ELR (cell line): ENCODE measurements at places on chromosomes 6 and 20.

GRCh38 chr6:36715469-36715868, 17.8 kb downstream of the RAB44 start:
- no peak for DNase-seq

DNA sequence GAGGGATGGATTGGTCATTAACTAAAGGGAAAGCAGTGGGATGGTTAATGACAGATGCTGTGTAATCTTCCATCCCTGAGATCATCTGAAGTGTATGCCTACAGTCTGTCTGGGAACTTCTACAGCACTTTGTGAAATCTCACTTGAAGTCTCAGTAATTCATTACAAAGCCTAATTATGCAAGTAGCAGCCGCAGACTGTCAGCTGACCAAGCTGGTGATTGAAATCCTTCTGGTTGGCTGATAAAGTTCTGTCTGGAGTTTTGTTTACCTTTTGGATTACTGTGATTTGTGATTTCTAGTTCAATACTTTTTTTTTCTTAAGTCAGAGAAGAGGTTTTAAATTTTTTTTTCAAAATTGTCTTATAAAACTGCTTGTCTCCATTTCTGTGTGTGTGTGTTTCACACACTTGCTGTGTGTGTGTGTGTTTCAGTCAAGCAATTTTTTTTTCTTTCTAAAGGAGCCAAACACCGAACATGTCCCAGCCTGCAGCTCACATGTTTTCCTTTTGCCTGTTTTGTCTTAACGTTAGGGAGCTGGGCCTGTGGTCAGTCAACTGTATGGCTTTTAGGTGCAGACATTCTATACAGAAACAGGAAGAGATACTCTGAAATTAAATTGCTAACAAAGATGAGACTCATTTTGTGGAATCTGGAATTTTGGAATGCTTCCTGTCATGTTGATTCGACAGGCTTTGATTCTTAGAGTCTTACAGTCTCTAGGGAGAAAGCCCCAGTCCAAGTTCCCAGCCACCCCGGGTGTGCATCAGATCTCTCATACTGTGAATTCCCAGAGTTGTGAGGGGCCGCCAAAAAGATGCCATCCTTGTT, 28.5 kb upstream of the ADGRF4 start:
- DNase-seq = peak; percentile 3

- no peak for DNase-seq
These were observed 433.2 kb downstream of the CD83 start for GRCh38 chr6:14550822-14551221.

- DNase-seq = no peak
These were observed 82.7 kb upstream of the AKIRIN2 start for GRCh38 chr6:87784690-87785089.

DNA sequence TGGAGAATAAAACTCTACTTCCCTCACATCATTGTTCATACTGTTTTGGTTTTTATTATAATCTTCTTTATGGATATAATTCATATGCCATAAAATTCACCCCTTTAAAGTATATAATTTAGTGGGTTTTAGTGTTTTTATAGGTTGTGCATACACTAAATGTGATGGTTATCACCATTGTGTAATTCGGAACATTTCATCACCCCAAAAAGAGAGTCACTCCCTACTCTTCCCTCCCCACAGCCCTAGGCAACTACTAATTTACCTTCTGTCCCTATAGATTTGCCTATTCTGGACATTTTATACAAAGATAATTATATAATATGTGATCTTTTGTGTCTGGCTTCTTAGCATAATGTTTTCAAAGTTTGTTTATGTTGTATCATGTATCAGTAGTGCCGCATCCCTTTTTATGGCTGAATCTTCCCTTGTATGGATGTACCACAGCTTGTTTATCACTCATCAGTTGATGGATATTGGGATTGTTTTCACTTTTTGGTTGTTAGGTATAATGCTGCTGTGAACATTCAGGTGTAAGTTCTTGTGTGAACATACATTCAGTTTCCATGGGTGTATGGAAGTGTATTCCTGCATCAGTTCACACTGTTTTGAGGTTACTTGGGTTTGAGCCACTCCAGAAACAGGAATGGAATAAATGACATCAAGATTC, 4.2 kb downstream of the TM9SF4 start:
- DNase-seq = no peak

DNA sequence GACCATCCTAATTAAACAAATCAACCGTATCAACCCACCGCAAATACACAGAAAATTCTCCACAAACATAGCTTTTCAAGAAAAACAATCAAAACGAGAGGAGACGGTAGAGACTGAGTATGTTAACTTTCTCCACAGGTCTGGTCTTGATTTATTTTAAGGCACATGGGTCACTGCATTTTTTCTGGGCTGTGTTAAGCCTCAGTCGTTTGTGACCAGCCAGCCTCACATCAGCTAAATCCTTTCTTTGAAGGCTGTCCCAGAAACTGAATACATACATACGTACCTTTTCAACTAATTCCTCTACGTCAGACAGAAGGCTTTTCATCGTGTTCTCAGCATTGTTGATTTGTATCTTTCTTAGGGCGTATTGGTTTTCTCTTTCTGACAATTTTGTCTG, 69.4 kb downstream of the LAMA4 start:
- no peak for DNase-seq

GRCh38 chr6:161649068-161649467, 375.2 kb upstream of the AGPAT4 start:
- no peak for DNase-seq

DNA sequence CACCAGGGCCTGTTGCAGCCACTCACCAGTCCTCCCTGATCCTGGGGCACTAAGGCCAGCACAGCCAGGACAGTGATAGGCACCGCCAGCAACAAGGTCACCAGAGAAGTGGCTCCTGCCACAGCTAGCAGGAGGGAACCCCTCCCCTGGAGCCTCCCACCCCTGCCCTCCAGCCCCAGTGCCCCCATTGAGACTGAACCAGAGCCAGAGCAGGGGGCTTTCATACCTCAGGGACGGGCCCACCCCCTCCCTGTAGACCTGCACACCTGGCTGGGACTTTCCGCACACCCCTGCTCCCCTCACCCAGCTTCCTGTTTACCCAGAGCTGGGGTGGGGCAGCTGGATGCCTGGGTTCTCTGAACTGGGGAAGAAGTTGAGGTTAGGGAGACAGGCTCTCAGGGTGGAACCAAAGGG, at the start of gene LTB:
Gene LTB, minus strand, starts transcription at position 195 of the 414 bp plus-strand sequence. Its CDS starts 7 bp downstream, at position 188.
- DNase-seq = no peak

- no peak for DNase-seq
These were observed 141.8 kb downstream of the COL19A1 start for GRCh38 chr6:70008189-70008588.

DNA sequence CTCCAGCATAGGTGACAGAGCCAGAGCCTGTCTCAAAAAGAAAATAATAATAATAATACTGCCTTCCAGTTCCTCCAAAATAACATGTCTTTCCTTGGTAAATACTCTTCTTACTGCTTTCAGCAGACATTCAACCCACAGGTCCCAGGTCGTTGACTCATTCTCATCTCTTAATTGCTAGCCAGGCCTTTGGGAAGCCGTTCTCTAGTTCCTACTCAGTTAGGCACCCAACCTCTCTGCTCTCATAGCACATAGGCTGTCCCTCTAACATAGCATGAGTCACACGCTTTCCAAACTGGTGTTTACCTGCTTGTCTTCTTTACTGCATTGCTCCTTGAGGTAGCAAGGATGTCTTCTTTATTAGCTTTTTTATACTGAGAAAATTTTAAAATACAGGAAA, 98.8 kb downstream of the LAMA2 start:
- DNase-seq = peak; percentile 7

DNA sequence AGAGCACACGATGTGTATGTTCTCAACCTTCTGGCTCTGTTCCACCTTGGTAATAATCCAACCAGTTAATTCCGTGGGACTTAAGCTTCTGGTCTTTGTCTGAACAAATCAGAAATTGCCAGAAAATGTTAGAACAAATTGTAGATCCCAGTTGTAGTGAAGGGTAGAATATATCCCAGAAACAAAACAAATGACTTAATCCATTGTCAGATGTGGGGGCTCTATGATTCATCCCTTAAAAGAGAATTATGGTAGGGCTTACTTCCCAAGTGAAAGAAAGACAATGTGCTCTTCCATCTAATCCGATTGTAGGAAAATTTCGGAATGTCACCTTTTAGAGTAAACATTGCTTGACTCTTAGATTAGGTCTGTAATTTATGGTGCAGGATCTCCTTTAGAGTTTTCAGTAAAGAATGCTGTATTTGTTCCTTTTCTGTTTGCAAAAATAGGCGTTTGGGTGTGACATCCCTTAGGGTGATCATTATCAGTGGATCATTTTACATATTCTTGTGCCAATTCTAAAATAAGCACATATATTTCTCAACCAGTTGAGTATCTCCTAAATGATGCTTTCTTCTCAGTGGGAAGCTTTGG, 234.5 kb upstream of the ZNF217 start:
- DNase-seq = peak; percentile 97

DNA sequence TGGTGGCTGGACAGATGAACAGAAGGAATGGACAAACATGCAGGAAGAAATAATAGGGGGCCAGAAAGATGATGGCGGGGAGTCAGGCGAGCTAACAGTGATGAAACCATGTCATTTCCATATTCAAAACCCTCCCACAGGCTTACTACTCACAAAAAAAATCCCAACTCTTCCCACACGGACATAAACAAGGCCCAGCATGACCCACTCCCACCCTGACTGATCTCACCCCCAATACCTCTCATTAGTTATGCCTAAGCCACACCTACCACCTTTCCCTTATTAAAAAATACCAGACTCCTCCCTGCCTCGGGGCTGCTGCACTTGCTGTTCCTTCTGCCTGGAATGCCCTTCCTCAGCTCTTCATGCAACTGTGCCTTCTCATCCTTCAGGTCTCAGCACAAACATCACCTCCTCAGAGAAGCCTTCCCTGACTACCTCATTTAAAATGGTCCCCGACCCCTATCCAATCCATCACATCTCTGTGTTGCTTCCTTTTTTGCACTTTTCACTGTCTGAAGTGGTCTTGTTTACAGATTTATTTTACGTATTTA, 145.8 kb downstream of the PREX1 start:
- DNase-seq = no peak

DNA sequence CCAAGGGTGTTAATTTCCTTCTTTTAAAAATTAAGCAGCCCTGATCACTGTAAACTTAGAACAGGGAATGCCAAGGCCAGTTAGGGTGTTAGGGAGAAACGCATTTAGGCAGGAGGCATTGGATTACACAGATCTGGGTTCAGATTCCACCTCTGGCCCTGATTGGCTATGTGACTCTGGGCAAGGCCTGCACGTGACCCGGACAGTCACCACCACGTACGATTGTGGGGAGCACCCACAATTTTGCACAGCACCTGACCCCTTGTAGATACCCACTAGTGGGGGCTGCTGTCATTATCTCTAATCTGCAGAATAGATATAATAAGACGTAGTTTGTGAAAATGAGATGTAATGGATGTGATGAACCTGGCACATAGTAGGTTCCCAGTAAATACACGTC, 59.5 kb upstream of the ZNFX1 start:
- DNase-seq = no peak
